Stimulated activated CD8-positive, alpha-beta memory T cell treated with anti-CD3 and anti-CD28 coated beads, Interleukin-4, amount 100 ng/mL, for 48 hours (primary cell): ENCODE measurements at places on chromosomes 4 and X.

DNA sequence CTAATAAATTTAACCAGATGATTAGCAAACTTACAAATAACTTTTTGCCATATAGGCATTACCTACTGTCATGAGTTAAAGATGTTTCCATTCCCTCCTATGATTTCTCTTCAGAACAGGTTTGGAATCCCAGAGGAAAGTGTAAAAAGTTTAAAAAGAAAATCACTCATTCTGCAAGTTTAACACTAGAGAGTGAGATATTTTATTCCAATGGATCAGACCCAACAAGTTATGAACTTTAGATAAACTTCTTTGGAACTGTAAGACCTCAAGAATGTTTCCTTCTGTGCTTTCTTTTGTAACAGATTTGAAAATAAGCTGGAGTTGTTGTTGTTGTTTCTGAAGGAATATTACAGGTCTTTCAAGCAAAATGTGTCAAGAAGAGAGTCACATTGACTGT lies 51.6 kb downstream of the PPP3CA start:
- DNase-seq, result no peak

- DNase-seq, result no peak
Observed at GRCh38 chr4:39855909-39856512, 121.7 kb downstream of the PDS5A start.

GRCh38 chrX:24301060-24301459 lies 12.8 kb downstream of the SUPT20HL2 start:
- no peak for DNase-seq

- DNase-seq, result no peak
Observed at GRCh38 chrX:66489339-66489738, 149.5 kb downstream of the EDA2R start.

DNA sequence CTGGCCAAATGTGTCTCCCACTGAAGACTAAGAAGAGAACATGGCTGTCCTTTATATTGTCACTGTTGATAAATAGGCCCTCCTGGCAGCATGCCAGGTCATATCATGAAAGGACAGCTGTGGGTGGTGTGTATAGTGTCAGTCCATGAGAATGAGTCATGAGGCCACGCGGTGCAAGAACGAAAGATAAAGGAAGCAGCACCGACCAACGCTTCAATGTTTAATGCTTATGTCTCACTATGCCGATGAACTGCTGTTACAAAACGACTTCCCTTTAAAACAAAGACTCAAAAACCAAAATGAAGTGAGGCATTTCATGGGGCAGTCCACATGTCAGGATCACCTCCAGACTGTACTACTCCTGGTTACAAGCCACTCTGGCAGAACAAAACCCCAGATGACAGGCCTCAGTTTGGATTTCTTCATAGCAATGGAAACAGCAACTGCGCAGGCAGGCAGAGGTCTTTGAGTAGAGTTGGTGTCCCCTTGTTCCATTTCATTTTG lies 5.2 kb upstream of the TCEANC start:
- DNase-seq, result peak; percentile 70

DNA sequence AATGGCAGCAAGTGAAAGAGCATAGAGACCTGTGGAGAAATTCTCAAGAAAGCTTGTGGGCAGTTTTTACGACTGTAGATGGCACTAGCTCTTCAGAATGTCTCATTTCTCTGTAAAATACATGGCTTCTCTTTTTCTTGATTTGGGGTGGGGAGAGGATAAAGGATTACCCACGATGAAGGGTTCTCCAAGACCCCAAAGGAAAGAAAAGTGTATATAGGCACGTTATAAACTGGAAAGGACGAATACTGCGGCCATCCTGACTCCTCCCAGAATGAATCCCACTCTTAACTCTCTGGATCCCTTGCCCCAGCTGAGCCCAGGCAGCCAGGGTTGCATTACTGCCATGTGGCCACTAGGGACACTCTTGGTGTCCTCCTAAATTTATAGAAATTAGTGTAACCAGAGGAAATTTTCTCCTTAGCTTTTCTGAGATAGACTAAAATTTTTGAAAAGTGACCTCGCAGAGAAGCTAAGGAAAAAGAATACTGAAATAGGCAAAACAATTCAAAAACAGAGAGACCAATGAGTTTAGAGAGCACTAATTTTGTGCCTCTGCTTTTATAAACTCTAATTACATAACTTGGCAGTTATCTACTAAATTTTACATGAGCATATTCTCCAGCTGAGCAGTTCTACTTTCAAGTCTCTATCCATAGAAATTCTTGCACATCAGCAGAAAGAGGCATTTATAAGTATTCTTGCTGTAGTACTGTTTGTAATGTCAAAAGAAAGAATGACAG lies 37.8 kb upstream of the PCDH19 start:
- peak; percentile 26 for DNase-seq
